ENCODE measurements at places on chromosomes 7 and 10.

GRCh38 chr10:44281089-44281613 lies 103.7 kb downstream of the CXCL12 start:
- DNase-seq: no peak

DNA sequence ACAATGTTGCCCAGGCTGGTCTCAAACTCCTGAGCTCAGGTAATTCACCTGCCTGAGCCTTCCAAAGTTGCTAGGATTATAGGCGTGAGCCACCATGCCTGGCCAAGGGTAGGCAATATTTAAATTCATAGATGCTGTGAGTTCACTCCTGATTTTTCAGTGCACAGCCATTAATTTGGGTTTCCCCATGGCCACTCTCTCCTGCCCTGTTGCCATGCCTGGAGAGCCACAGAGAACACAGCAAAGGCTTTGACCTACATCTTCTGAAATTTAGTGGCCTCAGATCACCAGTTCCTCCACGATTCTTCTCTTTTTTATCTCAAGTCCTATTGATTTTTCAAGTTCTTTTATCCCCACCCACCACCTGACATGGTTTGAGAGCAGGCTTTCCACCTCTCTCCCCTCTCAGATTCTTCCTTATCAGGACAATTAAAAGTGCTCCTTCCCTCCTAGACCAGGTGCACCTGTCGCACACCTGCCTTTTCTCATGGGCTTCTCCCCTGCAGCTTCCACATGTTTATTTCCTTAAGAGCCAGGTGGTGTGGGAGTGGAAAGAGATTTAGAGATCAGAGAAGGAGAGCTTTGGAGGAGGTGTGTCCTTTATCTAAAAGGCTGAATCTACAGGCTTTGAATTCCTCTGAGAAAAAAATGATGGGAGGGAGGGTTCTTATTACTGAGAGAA lies 123.8 kb downstream of the ADRA2A start:
- peak; percentile 62 for DNase-seq

DNA sequence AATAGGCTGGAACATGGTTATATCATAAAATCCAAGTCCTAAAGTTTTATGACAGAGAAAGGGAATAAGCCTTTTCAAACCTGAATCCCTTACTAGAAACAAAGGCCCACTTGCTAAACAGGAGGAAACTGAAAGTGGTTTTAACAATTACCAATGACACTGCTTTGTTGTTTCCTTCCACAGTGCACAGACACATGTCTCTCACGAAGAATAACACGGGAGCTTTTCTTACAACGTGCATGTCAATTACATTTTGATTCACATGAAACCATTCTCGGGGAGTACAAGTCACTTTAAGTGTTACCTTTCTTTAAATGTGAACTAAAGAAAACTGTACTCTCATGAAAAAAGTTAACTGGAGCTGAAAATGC lies 1.4 kb downstream of the MRPS33 start:
- DNase-seq: no peak

- DNase-seq: no peak
Observed at GRCh38 chr7:96686305-96686704, 23.3 kb downstream of the SEM1 start.

- no peak for DNase-seq
Observed at GRCh38 chr10:100656454-100656853, 88.9 kb upstream of the PAX2 start.

DNA sequence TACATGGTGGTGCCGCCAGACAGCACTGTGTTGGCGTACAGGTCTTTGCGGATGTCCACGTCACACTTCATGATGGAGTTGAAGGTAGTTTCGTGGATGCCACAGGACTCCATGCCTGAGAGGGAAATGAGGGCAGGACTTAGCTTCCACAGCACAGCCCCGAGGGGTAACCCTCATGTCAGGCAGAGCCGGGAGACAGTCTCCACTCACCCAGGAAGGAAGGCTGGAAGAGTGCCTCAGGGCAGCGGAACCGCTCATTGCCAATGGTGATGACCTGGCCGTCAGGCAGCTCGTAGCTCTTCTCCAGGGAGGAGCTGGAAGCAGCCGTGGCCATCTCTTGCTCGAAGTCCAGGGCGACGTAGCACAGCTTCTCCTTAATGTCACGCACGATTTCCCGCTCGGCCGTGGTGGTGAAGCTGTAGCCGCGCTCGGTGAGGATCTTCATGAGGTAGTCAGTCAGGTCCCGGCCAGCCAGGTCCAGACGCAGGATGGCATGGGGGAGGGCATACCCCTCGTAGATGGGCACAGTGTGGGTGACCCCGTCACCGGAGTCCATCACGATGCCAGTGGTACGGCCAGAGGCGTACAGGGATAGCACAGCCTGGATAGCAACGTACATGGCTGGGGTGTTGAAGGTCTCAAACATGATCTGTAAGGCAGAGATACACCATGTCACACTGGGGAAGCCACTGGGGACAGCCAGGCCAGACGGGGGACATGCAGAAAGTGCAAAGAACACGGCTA lies 104.6 kb upstream of the TNRC18 start:
- no peak for DNase-seq

DNA sequence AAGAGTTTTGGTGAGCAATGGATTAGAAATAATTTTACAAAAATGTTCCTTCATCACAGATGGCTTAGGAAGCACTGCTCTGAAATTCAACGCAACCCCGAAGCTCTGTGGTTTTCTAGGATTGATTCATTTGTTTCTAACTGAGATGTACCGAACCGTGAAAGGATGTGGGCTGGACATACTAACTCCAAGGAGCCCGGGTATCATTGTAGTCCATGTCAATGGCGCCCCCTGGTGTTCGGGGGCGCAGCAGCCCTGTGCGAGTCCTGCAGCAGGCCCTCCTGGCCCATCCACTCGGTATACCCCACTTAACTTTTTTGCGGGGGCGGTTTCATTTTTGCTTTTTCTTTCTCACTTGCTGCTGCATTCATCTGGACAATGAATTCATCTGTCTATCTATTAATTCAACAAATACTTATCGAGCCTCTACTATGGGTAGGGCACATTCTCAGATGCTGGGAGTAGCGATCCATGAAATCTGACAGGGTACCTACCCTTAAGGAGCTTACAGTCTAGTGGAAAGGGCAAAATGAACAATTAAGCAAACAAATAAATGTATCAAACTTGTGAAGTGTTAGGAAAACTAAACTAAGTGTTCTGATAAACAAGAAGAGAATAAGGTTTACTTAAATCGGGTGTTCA lies 25.2 kb upstream of the ITPRID1 start:
- DNase-seq: no peak

DNA sequence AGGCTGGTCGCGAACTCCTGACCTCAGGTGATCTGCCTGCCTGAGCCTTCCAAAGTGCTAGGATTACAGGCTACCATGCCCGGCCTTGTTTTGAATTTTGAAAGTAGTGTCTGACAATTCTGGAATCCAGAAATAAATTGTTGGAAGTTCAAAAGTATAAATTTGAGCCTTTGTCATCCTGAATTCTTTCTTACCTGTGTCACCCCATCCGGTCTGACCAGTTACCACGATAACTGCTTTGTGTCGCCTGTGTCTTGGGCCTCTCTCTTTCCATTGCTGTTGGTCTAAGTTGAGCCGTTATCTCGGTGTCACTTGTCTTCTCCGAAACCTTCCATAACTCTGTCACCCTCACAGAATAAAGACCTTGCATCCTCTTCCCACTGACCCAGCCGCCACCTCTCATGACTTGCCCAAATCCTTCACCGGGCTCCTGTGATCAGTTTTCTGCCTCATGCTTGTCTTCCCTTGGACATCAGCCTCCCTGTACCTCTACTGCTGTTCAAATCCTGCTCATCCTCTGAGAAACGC lies 18.6 kb downstream of the CUL1 start:
- no peak for DNase-seq

GRCh38 chr7:70935854-70936253 lies 196.1 kb upstream of the GALNT17 start:
- DNase-seq: no peak
